ENCODE measurements at places on chromosomes 1 and 21.

GRCh38 chr1:207312604-207312920 lies 8.9 kb upstream of the CD55 start:
- no peak for DNase-seq

GRCh38 chr1:36884801-36885200 lies 149.5 kb downstream of the GRIK3 start:
- DNase-seq = no peak

DNA sequence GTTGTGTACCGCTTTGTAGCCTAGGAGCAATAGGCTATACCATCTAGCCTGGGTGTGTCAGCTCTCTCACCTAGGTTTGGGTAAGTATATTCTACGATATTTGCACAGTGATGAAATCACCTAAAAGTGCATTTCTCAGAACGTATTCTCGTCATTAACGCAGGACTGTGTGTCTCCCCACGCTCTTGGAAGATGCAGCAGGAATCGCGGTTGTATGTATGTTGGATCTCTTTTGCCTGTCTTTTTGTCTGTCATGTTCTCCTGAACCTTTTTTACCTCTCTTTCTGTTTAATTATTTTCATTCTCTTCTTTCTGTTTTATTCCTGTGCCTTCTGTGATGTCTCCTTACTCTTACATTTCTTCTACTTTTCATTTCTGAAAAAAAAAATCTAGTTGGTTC lies 140.5 kb upstream of the COL6A1 start:
- no peak for DNase-seq

- no peak for DNase-seq
These were observed 64.8 kb downstream of the ABCA4 start for GRCh38 chr1:94056171-94056570.

GRCh38 chr1:70714149-70714548 lies 303.1 kb downstream of the CTH start:
- no peak for DNase-seq

DNA sequence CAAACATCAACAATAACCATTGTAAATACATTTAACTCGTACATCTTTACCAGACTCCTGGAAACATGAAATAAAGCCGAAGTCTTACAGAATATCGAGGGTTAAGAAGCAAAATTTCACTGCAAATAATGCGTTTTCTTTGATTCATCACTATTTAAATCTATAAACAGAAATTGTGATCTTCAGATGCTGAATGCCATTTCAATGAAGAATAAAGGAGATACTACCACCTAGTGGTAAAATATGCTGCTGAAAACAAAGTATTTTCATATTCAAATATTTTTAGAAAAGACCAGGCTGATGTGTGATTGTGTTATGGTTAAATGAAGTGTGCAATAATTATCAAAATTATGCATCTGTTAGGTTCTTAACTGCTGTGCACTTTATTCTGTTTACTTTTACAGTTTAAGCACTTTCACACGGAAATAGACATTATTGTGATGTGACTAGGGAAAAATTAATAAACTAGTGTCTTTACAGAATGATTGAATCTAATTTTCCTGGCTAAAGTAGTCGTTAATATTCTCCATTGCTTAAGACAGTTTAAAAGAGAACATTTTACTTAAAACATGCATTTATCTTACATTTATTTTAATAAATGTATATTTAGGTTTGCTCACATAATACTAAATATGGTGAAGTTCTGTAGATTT lies 1093.1 kb downstream of the MRPL39 start:
- no peak for DNase-seq

DNA sequence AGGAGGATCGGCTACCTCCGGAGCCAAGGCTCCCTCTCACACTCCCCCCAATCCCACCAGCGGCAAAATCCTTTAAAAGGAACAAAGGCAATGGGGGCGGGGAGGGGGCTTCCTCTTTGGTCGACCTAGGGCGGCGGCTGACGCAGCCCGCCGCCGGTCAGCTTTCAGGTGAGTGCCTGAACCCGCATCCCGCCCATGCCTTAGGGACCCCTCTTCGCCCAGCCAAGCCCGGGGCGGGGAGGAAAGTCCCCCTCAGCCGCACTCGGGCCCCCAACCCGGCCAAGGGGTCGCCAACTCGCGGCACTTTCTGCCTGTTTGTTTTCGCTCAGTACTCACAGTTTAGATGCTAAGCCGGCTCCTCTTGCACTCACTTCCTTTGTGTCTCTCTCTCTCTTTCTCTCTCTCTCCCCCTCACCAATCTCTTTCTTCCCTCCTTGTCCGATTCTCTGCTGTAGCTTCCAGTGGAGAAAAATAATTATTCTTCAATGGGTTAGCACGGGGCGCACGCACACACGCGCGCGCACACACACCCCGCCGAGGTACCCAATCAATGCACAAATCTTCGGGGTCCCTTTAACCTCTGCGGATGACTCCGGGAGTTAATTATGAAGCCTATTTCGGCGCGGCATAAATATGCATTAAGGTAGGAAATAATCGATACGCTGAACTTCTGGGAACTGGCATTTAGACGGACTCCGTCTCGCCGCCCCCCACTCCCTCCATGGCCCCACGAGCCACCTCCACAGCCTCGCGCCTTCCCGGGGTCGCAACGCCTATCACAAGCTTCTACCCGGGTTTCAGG lies at the start of gene BLACAT1:
TSS of gene BLACAT1 (minus strand) at position 465 of the 802 bp plus-strand sequence.
- DNase-seq = no peak

DNA sequence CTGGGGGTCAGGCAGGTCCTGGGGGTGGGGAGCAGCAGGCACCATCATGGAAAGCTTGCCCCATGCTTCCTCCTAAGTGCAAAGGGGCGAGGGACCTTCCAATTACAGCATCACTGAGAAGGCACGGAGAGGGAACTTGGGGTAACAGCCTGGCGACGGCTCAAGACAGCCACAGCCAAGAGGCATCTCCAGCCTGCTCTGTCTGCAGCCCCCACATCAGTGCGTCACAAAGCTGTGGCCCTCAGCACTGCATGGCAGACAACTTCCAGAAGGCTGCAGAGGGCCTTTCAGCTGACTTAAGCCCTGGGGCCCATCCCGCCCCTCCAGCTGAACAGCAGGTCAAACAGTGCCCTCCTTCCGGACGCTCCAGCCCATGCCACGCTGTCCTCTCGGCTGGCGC lies 13.2 kb upstream of the GPR153 start:
- DNase-seq = no peak

GRCh38 chr1:90708236-90708786 lies 8.8 kb downstream of the BARHL2 start:
- no peak for DNase-seq

- no peak for DNase-seq
These were observed 272.6 kb downstream of the S1PR1 start for GRCh38 chr1:101509370-101509769.

DNA sequence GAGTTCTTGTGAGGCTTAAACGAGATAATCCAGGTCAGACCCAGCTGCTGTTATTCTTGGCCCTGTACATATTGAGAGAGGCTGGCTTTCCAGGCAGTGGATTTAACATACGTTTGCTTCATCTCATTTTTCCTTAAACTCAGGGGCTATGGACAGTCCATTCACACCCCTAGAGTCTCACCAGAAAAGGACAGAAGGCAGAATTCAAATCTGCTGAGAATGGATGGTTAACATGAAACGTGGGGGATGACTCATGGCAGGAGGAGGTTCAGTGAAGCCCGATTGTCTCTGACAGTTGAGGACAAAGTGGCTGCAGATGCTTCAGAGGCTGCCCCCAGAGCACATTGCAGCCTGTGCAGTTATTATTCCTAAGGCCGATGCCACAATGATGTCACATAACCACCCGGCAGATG lies 39.5 kb downstream of the TGFB2 start:
- no peak for DNase-seq
